Colonic mucosa (tissue), 4 donors: ENCODE measurements at places on chromosomes 11 and 22. TPM values are rescaled to one million over a fixed set of nuclear protein-coding genes. Genes with fewer than 3 reads are reported as not detected.

P2RY2 gene
- 27.4 TPM for total RNA-seq

- no peaks in the 10 kb centered on the region for H3K36me3 ChIP-seq
- DNase-seq: no peak
- H3K27ac ChIP-seq: no peak overlapping the region
- no peaks in the 10 kb centered on the region for H3K4me1 ChIP-seq
- no peak overlapping the region for H3K4me3 ChIP-seq
Measured at GRCh38 chr11:30244265-30244664, 13.5 kb downstream of the FSHB start.

GRCh38 chr22:40452730-40453487 lies 82.5 kb downstream of the SGSM3 start:
- no peak overlapping the region for H3K4me3 ChIP-seq
- no peaks in the 10 kb centered on the region for H3K4me1 ChIP-seq
- H3K27me3 ChIP-seq: no peaks in the 10 kb centered on the region
- H3K36me3 ChIP-seq: no peaks in the 10 kb centered on the region
- DNase-seq: no peak

PDE2A gene
- total RNA-seq: 5.6 TPM

- no peak overlapping the region for H3K4me3 ChIP-seq
- no peaks in the 10 kb centered on the region for H3K36me3 ChIP-seq
Measured at GRCh38 chr22:29200901-29201300, 4.8 kb upstream of the EMID1 start.
